Activated naive CD8-positive, alpha-beta T cell treated with anti-CD3 and anti-CD28 coated beads, Interleukin-2, amount 50 U/mL, for 24 hours (primary cell): ENCODE measurements at places on chromosomes 1 and 21.

- no peak for DNase-seq
Observed at GRCh38 chr1:65250826-65251225, 58.5 kb upstream of the DNAJC6 start.

GRCh38 chr1:153768316-153769181 is 6.7 kb upstream of the SLC27A3 start:
- no peak for DNase-seq

GRCh38 chr1:212692774-212693644 is 6.6 kb downstream of the BATF3 start:
- DNase-seq, result no peak

- no peak for DNase-seq
Observed at GRCh38 chr1:153513023-153513422, 22.8 kb downstream of the S100A6 start.

- no peak for DNase-seq
Observed at GRCh38 chr1:205532026-205532898, 27.8 kb downstream of the CDK18 start.
